Endothelial cell of umbilical vein (primary cell): ENCODE measurements at places on chromosomes 2 and 18. TPM values are rescaled to one million over a fixed set of nuclear protein-coding genes. Genes with fewer than 3 reads are reported as not detected.

GRCh38 chr2:66885775-66886383 lies 451.0 kb downstream of the MEIS1 start:
- DNase-seq: no peak

ORC4 gene
- 24.5 and 27.0 TPM in 2 replicates for total RNA-seq

- no peak for DNase-seq
These were observed 20.6 kb upstream of the DSG4 start for GRCh38 chr18:31356025-31356424.

DNA sequence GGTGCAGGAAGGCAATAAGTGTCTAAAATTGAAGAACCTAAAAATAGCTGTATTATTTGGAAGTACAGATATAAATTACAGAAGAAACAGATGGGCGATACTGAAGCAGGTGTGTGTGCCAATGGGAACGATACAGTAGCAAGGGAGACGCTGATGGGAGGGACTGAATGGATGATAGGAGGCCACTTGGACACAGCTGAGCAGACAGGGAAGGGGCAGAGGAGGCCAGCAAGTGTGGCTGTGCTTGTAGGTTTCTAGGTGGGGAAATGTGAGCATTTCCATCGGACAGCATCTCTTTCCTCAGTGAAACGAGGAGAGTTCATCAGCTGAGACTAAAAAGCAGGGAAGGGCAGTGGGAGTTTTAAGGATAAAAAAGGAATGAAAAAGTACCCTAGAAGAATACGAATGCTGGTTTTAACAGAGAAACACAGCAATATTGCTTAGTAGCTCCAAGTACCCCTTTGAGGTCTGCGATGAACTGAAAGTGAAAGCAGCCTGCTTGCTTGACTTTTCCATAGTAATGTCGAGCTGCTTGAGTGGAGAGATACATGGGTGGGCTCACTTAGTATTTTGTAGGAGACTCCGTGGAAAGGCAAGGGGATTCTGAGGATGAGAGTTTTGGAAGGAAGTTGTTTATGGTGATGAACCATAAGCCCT lies 91.7 kb upstream of the EPC2 start:
- DNase-seq: peak; percentile 15

ALPP gene
- not detected in 2 replicates for total RNA-seq

DNA sequence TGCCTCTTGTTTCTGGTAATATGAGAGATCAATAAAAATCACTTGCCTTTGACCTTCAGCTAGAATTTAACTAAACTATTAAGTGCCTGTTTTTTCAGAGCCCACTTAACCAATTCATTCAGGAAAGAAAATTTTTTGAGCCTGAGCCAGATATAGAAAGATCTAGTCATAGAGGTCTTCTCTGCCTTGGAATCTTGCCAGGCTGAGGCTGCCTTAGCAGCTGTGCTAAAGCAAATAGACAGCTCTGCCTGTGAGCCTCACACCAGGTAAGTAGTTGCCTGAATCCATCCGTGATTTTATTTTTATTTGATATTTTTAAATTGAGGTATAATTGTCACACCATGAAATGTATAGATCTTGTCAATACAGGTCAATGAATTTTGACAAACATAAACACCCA lies 27.4 kb downstream of the EVX2 start:
- DNase-seq: no peak

DNA sequence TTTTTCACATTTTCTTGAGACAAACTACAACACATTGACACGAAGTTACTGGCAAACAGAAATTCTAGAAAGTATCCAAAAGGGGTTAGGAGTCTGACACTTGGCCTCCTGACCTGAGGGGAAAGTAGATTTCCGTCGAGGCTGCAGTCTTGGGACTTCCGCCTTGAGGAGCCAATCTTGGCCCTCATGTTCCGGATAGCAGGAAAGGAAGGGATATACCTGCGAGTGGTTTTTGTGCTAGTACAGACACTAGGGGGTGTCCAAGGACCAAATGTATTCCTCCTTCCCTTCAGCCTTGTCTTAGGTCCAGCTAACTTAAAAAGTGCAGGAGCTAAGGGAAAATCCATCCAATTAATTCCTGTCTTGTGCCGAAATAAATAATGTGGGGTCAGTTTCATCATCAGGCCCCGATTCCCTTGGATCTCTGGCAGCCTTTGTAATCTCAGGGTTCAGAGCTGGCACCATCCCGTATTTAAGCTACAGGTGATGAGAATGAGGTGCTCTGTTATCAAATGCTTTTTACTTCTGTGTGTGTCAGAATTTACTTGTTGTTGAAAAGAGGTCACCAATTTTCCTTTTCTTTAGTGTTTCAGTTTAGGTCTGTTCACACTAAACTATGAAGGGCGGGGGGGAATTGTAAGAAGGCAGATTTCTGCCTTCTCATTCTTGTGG lies 330.2 kb upstream of the FANCL start:
- peak; percentile 84 for DNase-seq

DNA sequence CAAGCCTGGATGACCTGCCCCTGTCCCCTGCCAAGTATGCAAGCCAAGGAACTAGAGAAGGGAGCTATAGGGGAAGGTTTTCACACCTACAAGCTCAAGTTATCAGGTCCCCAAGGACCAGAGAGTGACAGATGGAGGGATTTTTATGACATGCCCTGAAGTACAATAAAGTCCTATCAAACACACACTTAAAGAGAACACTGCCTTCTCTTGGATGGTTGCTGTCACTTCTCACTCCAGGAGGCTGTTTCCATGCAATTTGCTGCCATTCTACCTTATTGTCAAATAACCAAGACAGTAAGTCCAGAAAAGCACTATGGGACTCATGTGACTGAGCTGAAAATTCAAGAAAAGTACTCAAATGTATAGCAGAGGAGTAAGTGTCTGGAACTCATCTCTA lies 76.6 kb upstream of the DDX18 start:
- no peak for DNase-seq

GRCh38 chr2:181074457-181074856 lies 94.1 kb downstream of the UBE2E3 start:
- peak; percentile 33 for DNase-seq

MROH2A gene
- not detected in 2 replicates for total RNA-seq

DNA sequence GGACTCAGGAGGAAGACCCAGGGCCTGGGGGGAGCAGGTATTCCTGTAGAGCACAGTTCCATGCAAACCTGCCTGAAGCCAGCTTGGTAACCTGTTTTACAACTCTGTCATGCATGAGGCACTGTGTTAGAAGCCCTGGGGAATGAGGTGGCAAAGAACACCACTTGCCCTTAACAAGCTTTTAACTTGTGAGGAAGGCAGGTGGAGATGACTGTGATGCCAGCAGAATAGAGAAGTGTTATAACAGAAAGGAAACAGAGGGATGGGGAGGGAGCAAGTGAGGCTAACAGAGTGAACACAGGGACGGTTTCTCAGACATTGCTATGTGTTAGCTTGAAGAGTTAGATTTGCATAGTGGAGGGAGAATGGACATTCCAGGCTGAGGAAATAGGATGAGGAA lies 11.5 kb upstream of the IL1A start:
- DNase-seq: no peak

DNA sequence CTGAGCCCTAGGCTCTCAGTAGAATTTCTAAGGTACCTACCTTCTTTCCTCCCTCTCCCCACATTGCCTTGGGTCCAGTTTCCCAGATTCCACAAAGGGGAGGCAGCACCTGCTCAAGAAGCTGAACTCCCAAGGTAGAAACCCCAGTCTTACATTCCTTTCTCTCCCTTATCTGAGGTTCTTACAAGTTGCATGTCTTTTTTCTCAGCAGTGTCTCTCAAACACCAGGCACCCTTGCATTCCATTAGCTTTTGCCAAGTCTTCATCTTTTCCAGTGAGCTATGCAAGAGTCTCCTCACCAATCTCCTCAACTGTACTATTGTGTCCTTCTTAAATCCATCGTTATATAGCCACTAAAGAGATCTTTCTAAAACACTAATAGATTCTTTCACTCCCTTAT lies 4.1 kb upstream of the NT5C1B start:
- DNase-seq: no peak

- DNase-seq: no peak
These were observed 52.7 kb upstream of the MAPK4 start for GRCh38 chr18:50507120-50507590.

- no peak for DNase-seq
These were observed 471.6 kb downstream of the MBD2 start for GRCh38 chr18:53752781-53753367.

- DNase-seq: no peak
These were observed 248.1 kb downstream of the ASXL3 start for GRCh38 chr18:33826151-33826550.

DNA sequence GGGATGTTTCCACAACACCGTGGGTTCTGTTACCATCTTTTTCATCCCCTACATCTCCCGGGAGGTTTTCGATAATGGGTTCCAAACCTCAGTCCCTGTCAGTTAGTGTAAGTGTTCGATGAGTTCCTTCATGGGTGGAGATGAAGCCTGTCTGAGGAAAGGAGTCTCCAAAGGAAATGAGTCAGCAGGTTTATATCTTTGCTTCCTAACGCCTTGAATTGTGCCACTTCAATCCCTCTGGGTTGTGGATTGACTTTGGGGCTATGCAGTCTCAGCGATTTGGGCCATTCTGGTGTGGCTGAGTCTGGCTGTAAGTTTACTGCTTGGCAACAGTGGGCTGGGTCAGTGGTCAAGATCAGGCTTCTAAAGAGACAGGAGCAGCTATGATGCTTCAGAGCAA lies 1.2 kb downstream of the SERPINB5 start:
- DNase-seq: no peak

MYO7B gene
- total RNA-seq: 0.09 TPM in 1 of 2 replicates, not detected in the other

REG3G gene
- total RNA-seq: not detected in 2 replicates

- DNase-seq: no peak
These were observed 118.6 kb downstream of the RBMS1 start for GRCh38 chr2:160375037-160375436.

DNA sequence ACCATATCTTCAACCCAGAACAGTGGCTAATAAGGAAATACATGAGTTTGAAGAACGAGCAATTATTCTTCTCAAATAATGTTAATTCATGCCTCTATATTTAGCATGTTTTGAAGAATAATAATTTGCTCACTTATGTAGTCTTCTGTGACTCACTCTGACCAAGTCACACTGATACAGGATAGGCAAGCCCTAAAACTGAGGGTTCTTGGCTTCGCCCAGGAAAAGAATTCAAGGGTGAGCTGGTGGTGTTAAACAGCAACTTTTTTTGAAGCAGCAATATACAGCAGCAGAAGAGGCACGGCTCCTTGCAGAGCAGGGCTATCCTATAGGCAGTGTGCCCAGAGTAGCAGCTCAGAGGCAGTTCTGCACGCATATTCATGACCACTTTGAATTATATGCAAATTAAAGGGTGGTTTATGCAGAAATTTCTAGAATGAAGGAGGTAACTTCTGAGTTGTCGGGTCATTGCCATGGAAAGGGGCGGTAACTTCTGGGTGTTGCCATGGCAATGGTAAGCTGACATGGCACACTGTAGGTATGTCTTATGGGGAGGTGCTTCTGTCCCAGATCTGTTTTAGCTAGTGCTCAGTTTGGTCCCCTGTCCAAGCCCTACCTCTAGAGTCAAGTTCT lies 200.6 kb downstream of the RND3 start:
- no peak for DNase-seq

LIPT1 gene
- total RNA-seq: 4.8 and 5.3 TPM in 2 replicates

GRCh38 chr2:17762451-17762850 lies 8.5 kb downstream of the GEN1 start:
- DNase-seq: no peak

GRCh38 chr2:156065912-156066311 lies 266.6 kb downstream of the NR4A2 start:
- no peak for DNase-seq

THSD7B gene
- 0.04 TPM in 1 of 2 replicates, not detected in the other for total RNA-seq

DNA sequence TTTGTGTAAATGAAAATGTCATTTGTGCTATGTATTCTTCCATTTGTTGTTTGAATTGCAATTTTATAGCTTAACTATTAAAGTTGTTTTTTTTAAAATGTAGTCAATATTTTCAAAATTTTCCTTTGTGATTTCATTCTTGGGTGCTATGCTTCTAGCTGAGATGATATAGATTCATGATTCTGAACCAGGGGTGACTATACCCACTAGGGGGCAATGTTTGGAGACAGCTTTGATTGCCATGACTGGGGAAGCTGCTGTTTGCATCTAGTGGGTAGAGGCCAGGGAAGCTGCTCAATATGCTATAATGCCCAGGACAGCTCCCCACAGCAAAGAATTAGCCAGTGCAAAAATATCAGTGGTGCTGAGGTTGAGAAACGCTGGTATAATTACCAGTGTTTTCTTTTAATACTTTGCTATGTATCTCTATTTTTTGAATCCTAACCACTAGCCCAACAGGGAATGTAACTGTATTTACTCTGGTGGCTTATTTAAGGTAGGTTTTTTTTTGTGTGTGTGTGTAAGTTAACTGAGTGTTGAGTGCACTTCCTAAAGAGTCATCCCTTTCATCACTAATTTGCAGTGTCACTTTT lies 99.7 kb downstream of the MEP1B start:
- DNase-seq: peak; percentile 77

DNA sequence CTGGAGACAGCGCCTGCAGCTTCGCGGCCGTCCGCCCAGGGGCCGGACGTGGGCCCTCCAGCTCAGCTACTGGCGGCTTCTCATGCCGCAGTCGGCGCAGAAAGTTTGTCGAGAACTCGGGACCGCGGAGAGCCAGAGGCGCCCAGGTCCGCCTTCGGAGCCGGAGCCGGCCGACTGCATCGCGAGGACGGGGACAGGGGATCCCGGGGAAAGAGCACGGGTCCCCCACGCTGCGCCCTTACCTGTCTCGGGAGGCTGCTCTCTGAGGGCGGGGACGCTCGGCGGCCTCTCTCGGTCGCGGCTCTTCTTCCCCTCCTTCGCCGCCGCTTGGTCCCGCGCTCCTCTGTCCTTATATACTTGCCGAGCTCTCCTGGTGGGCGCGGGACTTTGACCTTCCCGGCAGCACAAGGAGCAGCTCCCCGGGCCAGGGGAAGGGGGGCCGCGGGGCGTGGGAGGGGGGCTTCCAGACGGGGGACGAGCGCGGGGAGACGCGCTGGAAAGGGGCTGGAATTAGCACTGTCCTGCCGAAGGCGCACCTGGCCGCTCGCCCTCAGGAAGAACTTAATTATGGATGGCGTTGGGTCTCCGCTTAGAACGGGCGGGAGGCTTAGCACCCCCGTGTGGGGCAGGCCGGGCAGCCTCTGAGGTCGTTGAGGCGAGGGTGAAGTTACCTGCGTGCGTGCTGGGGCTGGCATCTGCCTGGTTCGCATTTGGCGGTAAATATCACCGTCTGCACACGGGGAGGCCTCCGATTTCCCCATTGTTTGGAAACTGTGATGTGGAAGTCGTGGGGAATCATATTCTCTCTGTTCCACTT lies at the start of gene POMC:
POMC (minus strand) TSS at position 325 of the 817 bp plus-strand sequence. CDS start 3,808 bp downstream, outside the sequence.
- peak; percentile 22 for DNase-seq

DNA sequence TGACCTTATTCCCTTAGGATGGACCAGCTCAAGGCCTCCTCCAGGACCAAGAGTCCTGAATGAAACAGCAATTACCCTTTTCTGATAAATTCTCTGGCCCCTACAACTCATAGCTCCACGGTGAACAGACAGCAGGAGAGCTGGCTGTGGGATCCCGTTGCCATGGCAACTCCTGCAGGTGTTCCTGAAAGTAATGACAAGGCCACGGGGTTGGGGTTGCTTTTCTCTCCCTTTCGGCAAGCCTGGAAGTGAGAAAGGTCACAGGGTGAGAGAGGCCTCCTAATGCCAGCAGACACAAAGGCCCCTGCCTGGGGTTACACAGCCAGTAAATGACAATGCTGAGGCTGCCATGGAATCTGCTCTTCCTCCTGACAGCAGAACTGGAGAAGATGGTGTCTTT lies 403.0 kb downstream of the NBAS start:
- no peak for DNase-seq

GALNT3 gene
- total RNA-seq: 0.82 and 0.85 TPM in 2 replicates
